HFFc6 (cell line): ENCODE measurements at places on chromosomes 6 and 20.
A peak's percentile ranks its signal among the peaks of the same experiment; 100 is the strongest.

GRCh38 chr6:141107591-141108160 is 1025.0 kb upstream of the GJE1 start:
- peak; percentile 62 for DNase-seq

DNA sequence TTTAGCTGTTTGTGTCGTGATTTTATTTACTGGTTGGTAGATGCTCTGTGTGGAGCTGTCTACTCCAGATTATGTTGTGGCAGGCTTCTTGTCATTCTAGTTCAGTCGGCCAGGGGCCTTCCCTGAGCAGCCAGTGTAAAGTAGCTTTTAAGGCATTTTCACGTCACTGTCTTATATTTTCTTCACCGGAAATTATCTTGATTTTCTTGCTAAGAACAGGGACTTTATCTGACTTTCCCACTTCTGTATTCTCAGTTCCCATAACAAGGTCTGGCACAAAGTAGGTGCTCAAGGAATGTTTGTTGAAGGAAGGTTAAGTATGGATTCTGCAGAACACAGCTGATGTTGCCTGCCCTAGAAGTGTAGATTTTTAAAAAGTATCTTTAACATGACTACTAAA is 868 bp downstream of the LTV1 start:
- DNase-seq = no peak

DNA sequence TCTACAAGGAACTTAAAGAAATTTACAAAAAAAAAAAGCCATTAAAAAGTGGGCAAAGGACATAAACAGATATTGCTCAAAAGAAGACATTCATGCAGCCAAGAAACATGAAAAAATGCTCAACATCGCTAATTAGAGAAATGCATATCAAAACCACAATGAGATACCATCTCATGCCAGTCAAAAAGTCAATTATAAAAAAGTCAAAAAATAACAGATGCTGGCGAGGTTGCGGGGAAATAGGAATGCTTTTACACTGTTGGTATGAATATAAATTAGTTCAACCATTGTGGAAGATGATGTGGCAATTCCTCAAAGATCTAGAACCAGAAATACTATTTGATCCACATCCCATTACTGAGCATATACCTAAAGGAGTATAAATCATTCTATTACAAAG is 411.9 kb upstream of the MARCKS start:
- DNase-seq = no peak

GRCh38 chr6:14717307-14717706 is 528.6 kb upstream of the JARID2 start:
- DNase-seq = no peak

DNA sequence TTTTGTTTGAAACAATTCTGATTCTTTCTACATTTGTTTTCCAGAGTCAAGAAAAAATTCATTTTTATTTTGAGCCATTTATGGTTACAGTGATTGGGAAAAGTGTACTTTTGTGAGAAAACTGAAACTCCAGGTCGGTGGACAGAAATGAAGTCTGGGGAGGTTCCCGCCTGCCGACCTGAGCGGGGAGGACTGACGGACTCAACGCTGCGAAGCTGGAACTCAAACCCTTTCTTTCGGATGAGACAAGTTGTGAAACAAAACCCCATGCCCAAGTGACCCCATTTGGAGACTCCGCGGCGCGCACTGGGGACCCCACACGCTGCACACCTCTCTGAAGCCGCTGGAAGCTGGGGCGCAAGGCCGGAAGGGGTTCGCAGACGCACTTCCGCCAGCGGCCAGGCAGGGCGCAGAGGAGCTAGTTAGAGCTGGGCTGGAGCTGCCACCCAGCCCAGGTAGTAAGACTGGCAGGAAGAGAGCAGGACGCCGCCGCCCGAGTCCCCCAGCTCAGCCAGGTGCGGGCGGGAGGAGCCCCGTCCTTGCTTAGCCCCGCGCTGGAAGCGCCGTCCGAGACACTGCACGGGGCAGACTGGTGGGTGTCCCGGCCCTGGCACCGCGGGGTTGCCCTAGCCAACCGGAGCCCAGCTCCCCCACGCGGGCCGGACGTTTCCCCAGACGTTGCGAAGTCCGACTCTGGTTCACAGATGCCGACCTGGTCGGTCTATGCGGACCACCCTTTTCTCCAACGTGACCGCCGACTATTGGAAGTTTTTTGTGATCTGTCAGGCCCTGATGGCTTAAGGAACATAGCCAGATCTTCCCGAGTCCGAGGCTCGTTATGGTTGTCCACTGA is 19.8 kb upstream of the ZSCAN16 start:
- peak; percentile 69 for DNase-seq

GRCh38 chr6:150634176-150634963 is 34.7 kb downstream of the PLEKHG1 start:
- no peak for DNase-seq
